Neural progenitor cell (in vitro differentiated cells): ENCODE measurements at places on chromosomes 7 and 10.
A peak's percentile ranks its signal among the peaks of the same experiment; 100 is the strongest.

- no peak for DNase-seq
Measured at GRCh38 chr10:133141144-133141957, 18.7 kb upstream of the KNDC1 start.

- no peak for DNase-seq
Measured at GRCh38 chr10:121572859-121573537, 25.2 kb downstream of the FGFR2 start.

DNA sequence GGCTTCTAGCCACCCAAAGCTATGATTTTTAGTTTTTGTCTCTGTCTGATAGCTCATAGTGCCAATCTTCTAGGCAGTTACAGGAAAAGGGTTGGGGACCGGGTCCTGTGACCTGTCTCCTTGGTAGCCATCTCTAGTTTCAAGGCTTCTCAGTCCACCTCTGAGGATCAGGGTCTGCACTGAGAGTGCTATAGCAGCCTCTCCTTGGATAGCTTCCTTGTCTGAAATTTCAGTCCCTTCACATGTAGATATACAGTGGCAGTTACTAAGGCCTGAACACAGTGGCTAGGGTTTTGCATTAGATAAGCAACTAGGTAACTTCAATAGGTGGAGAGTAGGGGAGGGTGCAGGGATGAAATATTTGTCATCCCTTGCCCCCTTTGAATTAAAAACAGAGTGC lies 321.3 kb downstream of the SEMA3D start:
- no peak for DNase-seq

GRCh38 chr7:23298141-23298881 lies 828 bp upstream of the MALSU1 start:
- no peak for DNase-seq

DNA sequence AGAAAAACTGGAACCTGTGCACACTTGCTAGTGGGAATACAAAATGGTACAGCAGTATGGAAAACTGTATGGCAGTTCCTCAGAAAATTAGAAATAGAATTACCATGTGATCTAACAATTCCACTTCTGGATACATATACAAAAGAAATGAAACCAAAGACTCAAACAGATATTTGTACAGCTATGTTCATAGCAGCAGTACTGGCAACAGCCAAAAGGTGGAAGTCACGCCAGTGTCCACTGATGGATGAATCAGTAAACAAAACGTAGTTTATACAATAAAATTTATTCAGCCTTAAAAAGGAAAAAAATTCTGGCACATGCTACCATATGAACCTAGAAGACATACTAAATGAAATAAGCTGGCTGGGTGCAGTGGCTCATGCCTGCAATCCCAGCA lies 23.0 kb downstream of the IDE start:
- no peak for DNase-seq

DNA sequence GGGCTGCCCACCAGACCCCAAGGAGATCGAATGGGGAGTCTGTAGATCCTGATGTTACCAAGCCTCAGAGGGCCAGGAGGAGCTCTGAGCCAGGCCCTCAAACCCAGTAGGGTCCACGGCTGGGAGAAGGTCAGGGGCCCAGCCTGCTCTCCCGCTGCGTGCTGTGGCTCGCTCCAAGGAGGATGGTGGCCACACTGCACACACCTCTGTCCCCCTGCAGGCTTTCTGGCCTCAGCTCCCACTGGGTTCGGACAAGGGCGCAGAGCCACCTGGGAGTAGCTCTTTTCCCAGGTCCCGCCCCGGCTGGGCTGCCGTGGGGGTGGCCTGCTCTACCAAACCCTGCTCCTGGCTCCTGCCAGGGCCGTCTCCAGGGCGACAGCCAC lies 175.8 kb downstream of the ZNF248 start:
- DNase-seq: no peak

DNA sequence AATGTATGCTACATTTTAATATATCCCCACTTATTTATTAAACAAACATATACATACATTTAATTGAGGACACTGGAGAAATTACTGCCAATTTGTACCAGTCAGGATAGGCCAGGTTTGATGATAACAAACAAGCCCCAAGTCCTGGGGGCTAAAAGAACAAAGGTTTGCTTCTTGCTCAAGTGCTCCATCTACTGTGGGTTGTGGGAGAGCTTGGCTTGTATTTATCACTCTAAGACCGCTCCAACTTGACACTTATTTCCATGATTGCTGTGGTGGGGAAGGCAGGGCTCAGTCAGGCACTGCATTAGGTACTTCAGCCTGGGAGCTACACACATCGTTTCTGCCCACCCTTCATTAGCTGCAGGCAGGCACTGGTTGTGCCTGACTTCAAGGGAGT lies 136.6 kb upstream of the ZNF32 start:
- DNase-seq: no peak

DNA sequence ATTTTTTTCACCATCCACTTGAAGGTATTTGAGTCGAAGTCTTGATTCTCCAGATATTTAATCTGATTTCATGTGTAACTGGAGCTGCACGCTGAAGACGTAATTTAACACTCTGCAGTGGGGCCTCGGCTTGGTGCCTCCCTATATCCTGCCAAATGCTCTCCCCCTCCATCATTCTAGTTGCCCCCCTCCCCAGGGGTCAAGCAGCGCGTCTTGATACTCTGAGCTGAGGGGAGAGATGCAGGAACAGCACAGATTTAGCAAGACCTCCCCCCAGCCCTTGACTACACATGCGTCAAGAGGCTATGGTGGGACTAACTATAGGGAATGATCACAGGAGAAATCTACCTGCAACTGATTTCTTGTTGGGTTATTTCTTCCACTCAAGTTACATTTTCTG lies 85.8 kb downstream of the PRPF18 start:
- DNase-seq: peak; percentile 73

- DNase-seq: no peak
Measured at GRCh38 chr10:116620423-116621400, at the start of gene PNLIPRP2. TSS of gene PNLIPRP2 (plus strand) at chr10:116620953.

DNA sequence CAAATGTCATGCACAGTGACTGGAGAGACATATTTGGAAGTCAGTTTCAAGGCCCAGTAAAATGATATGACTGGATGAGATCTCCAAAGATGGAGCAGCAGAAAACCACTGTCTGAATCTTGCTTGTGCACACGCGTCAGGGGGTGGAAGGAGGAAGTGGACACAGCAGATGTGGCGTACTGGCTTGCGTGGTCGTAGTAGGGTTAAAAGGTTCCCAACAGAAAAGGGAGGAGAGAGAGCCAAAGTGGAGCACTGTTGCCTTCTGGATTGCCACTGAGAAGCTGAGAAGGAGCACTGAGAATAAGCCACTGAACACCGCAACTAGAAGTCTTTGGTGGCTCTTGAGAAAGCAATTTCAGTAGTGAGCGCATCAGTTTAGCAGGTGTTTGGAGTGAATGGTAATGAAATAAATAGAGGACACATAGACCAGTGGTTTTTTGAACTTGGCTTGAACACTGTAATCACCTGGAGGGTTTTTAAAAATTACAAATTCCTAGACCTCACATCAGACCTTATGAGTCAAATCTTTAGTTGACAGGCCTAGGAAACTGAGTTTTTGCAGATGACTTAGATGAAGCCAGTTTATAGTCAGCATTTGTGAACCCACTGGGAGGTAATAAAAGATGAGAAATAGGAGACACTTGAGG lies 227.3 kb downstream of the PTEN start:
- no peak for DNase-seq

DNA sequence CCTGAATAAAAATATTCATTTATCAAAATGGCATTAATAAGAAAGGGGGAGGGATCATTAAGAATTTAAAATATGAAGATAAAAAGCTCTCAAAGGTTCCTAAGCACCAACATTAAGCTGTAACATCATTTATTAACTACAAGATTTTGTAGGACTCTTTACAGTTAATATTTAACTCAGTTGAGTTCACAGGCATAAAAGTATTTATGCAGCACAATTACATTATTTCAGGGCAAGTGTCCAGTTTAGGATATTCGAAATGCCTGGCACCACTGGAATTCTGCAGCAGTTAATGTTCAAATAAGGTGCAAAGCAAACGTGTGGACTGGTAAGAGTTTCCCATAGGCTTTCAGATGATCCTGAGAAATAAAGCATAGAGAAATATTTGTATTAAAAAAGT lies 30.5 kb downstream of the NPS start:
- DNase-seq: no peak

DNA sequence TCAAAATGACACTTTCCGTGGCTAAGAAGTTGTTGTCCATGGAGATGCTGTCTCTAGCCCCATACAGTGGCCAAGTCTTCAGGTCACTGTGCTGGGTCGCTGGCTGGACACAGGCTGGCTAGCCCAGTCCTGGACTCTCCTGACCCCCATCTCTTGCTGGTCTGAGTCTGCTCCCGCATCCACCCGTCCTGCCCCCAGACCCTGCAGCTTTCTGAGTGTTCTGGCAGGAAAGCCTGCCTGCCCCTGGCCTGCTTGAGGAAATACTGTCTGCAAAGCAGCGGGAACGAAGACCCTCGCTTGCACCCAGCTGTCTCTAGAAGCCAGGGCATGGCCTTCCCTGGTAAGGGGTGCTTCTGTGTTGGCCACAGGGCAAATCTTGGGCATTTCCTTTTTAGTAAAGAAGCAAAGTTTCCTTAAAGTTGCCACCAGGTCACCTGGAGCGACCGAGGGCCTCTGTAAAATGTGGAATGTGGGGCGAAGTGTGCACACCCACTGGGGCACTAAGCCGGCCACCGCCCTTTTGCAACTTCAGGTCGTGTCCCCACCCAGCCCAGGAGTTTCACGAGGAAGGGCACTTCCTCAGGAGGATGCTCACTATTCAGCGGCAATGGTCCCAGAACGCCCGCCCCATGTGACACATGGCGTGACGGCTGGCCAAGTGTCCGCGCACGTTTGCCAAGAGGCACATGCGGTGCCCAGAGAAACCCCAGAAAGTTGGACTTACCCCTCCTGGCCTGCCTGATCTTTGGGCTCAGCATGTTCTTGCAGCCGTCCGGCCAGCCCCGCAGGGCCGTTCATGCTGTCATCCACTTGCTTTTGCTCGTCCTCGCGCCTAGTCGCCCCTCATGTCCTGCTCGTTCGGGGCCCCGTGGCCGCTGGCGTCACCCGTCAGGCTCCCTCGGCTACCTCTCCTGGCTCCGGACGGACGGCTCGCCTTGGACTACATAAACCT lies 558 bp downstream of the ARHGAP22 start:
- no peak for DNase-seq

DNA sequence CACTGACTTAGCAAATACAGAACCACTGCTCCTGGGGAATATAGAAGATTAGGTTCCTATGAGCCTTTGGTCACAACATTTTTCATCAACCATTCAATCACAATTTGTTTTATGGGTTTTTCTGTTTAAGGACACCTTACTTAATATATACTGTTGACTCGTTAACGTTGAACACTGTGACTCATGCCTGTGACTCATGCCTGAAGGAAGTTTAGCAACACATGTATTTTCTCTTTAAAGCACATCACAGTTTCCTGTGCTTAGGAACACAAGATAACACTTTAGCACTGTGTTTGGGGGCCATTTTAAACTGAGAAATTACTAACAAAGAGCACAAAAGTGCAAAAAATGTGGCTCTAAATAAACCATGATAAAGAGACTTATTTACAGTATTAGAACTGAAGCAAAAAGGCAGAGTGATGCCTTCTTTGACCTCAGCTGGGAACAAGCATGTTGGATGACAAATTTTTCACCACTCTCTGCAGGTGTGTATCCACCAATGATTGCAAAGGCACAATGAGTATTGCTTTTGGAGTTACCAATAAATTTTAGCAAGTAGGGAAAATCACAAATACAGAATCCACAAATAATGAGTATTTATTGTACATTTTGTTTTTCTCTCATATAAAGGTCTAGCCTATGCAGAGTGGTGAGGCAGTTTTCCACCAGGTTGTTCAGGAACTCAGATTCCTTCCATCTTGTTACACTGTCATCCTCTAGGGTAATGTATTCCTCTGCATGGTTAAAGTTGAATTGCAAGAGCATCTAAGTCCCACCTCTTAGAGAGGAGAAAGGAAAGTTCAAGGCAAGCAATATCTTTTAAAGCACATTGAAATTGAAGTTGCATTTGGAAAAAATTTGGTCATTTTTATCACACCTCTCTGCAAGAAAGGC lies 7.3 kb downstream of the FGFBP3 start:
- DNase-seq: no peak

- no peak for DNase-seq
Measured at GRCh38 chr7:76187272-76187671, 14.4 kb upstream of the SRRM3 start.

- no peak for DNase-seq
Measured at GRCh38 chr7:159047536-159047935, 97.1 kb downstream of the VIPR2 start.

DNA sequence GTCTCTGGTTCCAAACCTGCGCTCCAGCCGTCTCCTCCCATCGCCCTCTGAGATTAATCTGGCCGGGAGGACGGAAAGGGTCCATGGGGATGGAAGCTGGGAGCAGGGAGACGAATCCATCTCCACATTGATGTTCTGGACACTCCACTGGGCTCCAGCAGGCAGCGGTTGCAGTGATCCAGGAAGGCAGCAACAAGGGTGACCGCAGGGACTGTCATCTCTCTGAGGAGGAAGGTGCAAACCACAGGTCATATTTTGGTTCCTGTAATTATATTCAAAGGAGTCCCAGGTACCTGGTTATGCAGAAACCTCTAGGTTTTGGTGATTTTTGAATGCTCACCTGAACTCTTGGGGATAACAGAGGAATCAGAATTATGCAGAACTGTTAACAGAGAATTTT lies 54.8 kb downstream of the EVX1 start:
- DNase-seq: no peak

DNA sequence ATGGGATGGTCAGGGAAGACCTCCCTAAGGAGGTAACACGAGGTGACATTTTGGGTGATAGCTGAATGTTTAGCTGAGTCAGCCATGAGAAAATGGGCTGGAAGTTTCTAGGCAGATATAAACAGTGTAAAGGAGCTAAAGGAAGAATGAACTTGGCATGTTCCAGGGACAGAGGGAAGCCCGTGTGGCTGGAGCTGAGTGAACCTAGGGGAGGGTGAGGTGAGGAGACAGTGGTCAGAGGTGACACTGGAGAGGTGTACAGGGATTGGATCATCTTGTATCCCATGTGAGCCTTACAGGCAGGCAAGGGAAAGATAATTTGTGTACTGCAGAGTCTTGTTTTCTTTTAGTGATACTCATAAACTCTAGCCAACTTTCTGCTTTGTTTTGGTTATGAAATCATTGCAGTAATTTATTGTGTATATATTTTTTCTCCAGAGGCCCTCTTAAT lies 1.8 kb downstream of the STARD3NL start:
- no peak for DNase-seq

GRCh38 chr10:101763141-101763846 lies 12.6 kb downstream of the FGF8 start:
- DNase-seq: no peak

GRCh38 chr7:145978769-145979168 lies 137.8 kb upstream of the CNTNAP2 start:
- DNase-seq: no peak
